ENCODE measurements at places on chromosomes 4 and X.

- DNase-seq: no peak
These were observed 169.4 kb downstream of the SLIT2 start for GRCh38 chr4:20420916-20421602.

DNA sequence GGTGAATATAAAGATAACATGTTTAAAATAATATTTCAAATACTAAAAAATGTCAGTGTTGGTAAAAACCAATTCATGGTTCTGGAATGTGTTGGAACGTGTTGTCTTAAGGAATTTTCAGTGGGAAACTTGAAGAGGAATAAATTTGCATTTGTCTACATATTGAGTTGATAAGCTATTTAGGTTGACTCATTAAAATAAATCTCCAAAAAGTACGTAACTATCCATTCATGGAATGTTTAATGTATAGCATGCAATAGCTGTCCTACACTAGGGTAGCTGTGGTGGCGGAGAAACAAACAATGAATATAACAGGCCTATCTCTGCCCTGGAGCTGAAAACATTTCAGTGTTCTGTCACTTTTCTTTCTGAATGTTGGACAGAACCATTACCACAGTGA, 20.3 kb downstream of the SHISA3 start:
- no peak for DNase-seq

DNA sequence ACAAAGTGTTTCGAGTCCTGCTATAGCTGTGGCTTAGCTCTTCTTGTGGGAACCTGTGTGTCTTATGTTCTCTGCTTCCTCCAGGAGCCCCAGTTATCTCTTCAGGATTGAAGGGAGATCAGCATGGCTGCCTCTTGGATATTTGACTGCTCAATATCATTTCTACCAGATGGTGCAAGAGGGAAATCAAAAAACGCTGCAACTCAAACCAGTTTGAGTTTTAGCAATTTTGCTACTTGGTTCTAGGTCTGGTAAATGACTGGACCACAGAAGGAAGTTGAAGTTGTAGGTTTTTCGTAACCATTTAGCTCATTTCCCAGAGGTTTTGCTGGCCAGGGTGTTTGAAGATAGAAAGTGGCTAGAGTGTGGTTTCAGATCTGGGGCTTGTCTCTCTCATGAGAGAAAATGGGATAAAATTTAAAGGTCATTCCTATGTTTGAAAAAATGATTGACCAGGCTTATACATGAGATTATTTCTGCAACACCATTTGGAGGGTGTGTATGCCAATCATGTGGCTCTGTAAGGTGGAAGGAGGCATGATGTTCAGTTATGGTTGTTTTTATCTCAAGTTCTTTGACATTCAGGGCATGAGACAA, 210.4 kb downstream of the SPRY1 start:
- no peak for DNase-seq

GRCh38 chr4:41111791-41112190, 102.6 kb downstream of the APBB2 start:
- DNase-seq: no peak

DNA sequence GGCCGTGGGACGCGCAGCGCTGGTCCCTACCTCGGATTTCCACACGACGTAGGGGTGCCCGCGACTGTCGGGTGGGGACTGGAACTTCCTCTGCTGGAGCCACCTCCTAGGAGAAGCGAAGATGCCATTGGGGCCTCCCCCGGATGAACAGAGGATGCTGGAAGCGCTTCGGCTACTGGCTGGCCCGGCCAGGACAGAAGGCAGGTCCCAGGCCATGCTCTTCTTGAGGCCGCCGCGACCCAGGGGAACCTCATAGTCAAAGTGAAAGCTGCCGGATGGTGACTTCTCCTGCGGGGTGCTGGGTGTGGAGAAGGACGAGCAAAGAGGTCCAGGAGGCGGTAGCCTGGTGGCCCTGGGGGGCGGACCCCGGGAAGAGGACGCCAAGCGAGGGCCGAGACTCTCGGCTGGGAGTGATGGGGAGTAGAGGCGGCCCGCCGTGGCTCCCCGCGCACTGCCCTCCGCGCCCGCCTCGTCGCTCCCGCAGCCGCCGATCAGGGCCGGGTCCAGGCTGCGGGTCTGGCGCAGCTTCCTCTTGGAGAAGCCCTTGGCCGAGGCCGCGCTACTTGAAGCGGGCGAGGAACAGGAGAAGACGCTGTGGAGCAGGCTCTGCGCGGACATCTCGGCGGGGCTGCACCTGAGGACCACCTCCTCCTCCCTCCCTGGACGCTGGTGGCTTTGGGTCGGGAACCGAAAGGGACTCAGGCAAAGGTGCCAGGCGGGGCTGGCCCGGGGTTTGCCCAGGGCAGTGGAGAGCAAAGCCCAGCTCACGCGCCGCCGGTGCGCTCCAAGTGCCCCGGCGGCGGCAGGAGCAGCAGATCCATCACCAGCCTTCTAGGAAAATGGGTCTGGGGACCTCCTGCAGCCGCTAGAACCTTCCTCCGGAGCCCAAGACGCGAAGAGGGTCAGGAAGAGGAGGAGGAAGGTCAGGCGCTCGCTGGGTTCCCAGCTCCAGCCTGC, 1.2 kb downstream of the ARHGAP6 start:
- no peak for DNase-seq
